ENCODE measurements at places on chromosomes 1 and 21. TPM values are rescaled to one million over a fixed set of nuclear protein-coding genes. Genes with fewer than 3 reads are reported as not detected.

DNA sequence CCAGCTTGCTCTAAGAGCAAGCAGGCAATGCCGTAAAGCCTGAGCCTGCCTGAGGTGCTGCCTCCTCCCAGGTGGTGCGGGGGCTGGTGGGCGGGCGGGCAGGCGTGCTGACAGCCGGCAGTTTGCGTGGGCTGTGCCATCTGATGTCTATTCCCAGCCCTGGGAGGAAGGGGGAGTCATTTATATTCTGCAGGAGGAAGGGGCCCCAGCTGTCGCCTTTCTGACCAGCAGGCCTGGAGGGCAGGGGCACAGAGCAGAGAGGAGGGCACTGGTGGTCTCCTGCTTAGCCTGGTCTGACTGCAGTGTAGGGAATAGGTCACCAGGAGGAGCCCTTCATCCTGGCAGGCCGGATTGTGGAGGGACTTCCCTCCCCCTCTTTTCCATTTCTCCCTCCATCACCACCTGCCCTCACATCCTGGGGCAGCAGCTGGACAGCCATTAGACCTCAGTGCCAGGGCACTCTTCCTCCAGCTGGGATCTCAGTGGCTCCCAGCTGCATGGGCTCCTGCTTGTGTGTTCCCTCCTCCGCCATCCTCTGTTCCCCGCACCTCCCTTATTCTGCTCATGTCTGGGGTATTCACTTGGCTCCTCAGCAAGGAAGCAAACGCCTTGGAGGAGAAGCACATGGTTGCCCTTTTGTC lies 4.4 kb downstream of the CYB561D1 start:
- DNase-seq = peak; percentile 59

DNA sequence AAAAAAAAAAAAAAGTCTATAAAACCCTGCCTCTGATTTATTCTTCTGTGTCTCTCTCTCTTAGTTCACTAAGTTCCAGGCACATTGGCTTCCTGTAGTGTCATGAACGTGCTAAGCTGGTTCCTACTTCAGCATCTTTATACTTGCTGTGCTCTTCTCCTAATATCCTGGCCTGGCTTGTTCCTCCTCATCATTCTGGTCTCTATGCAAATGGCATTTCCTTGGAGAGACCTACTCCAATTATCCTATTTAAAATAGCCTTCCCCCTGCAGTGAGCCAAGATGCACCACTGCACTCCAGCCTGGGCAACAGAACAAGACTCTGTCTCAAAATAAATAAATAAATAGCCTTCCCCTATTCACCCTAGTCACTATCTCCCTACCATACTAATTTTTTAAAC lies 9.7 kb upstream of the CLCC1 start:
- no peak for DNase-seq

DNA sequence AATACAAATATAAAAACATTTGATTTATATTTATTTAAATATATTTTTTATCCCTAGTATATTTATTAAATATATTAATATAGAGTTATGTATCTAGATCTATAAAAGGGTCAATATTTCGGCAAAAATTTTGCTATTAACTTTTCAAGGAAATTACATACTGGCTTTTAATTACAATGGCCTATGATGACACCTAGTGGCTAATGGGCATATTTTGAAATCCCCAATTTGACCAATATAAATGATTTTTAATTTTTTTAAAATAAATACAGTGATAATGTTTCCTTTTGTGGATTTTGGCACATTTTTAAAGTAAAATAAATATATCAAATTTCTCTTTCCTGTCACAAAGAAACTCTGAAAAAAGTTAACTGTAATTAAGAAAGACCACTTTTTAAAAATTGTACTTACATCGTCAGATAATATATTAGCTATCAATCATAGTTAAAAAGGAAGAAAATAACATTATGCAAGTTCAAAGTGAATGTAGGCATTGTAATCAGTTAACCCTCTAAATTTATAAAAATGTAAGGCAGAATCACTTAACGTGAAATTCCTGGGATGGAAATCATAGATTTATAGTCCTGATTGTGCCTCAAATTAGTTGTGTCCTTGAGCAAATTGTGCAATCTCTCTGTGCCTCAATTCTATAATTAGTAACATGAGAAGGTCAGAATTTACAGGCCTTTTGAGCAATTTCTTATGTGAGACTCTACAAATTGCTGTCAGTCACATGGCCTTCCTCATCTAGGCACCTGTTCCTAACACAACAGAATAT lies 25.6 kb upstream of the RGS13 start:
- DNase-seq = peak; percentile 64

The SPRR2F gene
- not detected for total RNA-seq

- no peak for DNase-seq
These were observed 120.0 kb downstream of the S1PR1 start for GRCh38 chr1:101356604-101357443.

- DNase-seq = no peak
These were observed 35.4 kb downstream of the CD34 start for GRCh38 chr1:207875532-207875931.

The TMCO1 gene
- total RNA-seq = 78.3 TPM

DNA sequence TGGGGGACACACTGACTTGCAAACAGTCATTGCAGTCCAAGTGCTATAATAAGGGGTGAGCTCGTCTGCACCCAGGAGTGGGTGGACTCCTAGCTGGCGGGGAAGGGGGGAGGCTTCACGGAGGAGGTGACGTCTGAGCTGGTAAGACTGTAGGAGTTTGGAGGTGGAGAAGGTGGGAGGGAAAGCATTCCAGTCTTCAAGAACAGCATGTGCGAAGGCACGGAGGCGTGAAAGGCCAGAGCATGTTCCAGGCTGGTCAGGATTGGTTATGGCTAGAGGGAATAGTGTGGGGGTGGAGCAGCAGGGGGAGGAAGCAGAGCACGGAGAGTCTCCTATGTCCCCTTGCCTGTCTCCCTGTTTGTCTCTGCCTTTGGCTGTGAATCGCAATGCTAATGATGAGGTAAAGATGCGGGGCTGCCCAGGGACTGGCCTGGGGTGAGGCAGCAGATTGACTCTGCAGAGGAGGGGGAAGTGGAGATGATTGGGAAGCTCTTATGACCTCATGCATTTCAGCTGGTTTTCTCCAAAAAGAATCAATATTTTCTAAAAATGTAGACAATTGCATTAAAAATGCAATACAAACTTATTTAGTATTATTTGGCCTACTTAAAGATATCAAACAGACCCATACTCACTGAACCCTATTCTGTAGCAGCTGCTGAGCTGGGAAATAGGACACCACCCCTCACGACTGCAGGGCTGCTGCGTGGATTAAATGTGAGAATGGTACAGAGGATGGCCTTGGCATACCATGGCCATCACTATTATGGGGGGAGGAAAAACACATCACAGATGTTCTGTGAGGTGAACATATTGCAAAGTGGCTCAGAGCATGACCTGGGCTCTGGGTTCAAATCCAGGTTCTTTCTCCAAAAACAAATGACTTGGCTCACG lies 2.6 kb upstream of the ZNF436 start:
- DNase-seq = peak; percentile 3

The CFHR3 gene
- total RNA-seq = not detected

GRCh38 chr1:198558402-198558801 lies 17.9 kb upstream of the ATP6V1G3 start:
- DNase-seq = no peak

DNA sequence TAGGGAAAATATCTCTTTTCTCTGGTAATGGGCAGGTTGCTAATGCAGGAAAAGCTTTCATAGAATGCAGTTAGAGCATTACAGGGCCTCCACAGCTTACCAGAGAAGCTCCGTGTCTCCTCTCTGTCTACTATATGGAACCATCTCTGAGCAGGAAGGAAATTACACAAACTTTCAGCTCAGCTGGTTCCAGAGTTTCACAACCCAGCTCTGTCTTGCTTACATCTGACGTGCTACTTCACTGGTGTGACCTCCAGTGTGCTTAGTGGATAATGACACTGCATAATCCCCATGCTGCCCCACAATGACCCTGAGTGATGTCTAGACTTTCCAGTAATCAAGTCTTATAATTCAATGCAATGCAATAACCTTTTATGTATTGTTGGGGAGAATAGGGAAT lies 4.3 kb upstream of the FGGY start:
- peak; percentile 86 for DNase-seq

GRCh38 chr1:27360159-27361043 lies 6.4 kb downstream of the MAP3K6 start:
- DNase-seq = no peak

The KIAA1614 gene
- total RNA-seq = 6.1 TPM

DNA sequence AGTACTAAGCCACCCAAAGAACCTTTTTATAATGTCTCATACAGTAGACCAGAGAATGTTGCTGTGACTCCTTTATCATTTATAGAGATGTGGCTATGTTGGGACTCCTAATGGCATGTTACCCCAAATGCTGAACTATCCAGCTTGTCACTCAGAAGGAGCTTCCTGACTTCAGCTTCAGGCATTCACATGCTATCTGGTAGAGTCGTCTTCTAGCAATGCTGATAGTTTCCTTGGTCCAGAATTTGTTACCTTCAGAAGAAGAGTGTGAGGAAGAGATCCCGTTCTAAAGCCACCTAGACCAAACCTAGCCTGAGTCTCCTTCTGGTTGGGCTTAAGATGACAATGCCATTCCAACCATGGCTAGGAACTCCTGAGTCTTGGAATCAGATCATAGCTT lies 68.1 kb downstream of the OLFML2B start:
- DNase-seq = no peak

The ORC1 gene
- total RNA-seq = 11.2 TPM

DNA sequence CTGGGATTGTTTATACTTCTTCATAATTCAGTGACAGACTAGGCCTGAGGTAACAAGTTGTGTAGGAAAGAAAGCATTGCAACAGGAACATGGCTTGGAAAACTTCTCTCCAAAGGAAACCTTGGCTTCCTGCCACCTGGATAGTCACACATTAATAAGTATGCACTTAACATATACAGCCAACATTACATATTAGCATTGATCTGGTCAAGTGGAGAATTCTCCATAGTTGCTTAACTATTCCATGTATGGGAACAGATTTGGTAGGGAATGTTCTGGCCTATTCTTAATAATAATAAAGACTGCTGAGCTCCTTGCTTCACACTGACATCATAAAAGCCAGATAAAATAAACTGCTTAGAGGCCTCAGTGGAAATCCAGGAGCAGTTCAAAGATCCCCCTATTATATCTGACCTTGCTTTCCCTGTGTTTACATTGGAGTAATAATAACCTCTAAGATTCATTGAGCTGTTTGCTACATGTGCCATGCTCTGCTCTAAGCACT lies 27.2 kb upstream of the NFIA start:
- peak; percentile 47 for DNase-seq

- no peak for DNase-seq
These were observed 38.5 kb downstream of the HIVEP3 start for GRCh38 chr1:41880261-41880660.

DNA sequence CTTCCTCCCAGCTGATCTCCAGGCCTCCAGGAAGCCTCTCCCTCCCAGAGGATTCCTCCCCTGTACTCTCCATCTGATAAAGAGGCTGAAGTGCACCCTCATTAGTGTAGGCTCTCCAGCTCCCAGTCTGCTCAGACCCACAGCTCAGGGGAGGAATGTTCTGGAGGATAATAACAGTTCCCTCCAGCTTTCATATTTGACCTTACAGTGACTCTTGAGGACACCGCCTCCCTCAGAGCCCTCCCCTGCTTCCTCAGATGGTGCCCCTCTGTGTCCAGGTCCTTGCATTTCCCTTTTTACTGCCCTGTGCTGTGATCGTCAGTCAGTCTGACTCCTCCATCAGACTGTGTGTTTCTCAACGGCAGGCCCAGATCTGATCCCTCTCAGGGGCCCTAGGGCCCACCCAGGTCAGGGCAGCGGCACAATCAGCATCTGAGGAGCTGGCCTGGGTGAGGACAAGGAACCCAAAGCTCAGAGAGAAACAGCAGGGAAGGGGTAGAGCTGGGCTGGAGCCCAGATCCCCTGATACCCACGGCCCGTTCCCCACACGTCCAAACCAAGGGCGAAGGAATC lies 1.1 kb upstream of the SHISAL2A start:
- DNase-seq = no peak

DNA sequence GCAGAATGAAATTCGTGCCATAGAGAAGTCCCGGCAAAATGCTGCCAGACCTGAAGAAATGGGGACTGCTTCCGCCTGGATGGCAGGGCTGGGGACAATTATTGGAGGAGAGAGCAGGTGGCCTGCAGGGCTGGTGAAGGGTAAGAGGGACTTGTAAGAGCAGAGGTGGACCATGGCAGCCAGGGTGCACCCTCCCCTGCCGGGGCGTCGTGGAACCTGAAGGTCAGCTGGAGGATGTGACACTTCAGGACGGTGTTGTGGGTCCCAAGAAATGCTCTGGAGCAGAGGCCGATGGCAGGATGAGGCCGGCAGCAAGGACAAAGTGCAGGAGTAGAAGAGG lies 40.3 kb downstream of the RIPK4 start:
- no peak for DNase-seq

DNA sequence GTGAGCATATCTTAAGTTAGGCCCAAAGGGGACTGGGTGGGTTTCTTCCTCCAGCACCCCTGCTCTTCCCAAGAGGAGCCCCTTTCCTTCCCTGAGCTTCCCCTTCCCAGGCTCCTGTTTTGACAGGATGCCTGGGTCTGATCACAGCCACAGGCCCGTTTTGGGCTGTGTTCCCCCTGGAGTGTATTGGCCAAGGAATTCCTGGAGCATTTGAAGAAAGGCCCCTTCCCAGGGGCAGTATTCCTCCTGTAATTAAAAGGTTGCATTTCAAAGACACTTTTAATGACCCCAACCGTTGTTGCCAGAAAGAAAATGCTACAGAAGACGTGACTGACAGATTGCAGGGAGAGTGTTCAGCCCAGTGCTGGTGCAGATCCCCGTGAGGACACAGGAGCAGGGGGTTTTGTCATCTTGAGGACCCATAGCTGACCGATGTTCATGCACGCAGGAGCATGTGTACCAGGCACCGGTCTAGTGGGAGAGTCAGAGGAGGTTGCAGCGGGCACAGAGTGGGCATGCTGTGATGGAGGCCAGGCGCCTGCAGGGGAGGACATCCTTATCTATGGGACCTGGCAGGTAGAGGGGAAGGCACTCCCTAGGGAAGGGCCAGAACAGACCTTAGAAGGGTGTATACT lies 19.3 kb upstream of the LBR start:
- no peak for DNase-seq
